Activated T-cell treated with anti-CD3 and anti-CD28 coated beads for 48 hours (primary cell): ENCODE measurements at places on chromosomes 1 and 21.

GRCh38 chr1:92486251-92487077 is at the start of gene GFI1:
Gene GFI1, minus strand, starts transcription at chr1:92486925. Its CDS starts 3,438 bp downstream, at chr1:92483487.
- DNase-seq = peak; percentile 84

- peak; percentile 7 for DNase-seq
Observed at GRCh38 chr1:113903501-113904292, 902 bp downstream of the AP4B1 start.

- no peak for DNase-seq
Observed at GRCh38 chr21:15122241-15122640, 57.4 kb upstream of the NRIP1 start.

DNA sequence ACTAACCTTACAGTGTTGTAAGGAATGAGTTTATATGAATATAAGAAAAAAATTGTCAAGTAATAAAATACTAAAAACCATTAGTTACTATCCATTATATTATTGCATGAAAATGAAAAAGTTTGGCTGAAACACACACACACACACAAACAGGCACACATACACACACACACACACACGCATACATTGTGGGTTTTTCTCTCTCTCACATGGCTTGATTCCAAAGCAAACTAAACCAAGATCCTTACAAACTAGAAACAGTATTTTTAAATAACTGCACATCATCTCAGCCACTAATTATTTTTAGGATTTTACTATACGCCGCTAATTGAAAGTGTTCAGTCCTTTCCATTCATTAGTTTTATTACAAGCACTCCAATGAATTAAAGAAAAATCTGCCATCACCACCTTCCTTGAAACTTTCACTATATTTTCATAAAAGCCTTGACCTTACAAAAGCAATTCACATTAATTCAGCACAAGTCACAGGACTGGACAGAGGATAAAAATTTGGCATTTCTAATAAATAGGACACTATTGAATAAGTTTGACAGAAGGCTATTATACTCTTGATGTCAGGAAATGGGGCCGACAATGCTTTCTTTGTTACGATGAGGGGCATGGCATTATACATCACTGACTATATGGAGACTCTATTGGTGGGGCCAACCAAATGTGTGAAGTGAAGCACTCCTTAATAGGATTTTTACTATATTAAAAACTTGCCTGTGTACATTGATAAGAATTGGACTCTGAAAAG is 187.0 kb upstream of the ESRRG start:
- DNase-seq = no peak

DNA sequence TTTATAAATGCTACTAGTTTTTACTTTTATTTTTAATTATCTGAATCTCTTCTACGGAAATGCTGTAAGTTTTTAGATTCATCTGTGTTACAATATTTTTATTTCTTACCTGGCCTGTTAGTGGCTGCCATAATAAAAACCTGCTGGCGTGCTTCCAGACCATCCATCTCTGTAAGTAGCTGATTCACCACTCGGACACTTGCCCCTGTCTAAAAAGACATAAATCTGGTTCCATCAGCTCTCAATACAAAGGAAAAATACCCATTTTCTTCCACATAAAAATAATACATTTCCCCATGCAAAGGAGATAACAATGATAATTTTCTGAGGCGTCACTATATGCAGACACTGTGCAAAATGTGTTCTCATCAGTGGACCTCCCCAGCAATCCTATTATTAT is 62.0 kb downstream of the NVL start:
- DNase-seq = no peak

- no peak for DNase-seq
Observed at GRCh38 chr1:29500041-29500440, 263.7 kb downstream of the PTPRU start.

DNA sequence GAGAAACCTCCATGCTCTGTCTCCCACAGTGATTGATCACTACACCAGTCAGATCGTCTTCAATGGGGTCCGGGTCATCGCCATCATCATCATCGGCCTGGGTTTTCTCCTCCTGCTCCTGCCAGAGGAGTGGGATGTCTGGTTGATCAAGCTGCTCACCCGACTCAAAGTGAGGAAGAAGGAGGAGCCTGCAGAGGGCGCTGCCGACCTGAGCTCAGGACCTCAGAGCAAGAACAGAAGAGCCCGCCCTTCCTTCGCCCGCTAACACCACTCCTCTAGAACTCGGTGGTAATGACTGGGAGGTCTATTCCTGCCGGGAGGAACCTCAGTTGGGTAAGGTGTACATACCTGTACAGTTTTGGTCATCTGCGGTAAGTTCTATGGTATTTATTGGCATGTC is 50.3 kb upstream of the COA6 start:
- DNase-seq = peak; percentile 45

GRCh38 chr1:182587666-182588499 is 1.2 kb downstream of the RNASEL start:
- no peak for DNase-seq

DNA sequence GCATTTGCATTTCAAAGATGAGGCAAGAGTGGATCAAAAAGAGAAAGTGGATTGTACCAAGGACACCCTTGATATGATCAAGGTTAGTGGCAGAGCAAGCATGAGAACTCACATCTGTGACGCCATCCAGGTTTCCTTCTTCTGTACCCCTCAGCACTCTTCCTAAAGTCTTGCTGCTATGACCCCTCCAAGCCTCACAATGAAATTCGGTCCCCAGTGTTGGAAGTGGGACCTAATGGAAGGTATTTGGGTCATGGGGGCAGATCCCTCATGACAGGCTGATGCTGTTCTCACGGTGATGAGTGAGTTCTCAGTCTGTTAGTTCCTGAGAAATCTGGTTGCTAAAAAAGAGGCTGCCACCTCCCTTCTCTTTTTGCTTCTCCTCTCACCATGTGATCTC is 86.4 kb downstream of the PGM1 start:
- no peak for DNase-seq

DNA sequence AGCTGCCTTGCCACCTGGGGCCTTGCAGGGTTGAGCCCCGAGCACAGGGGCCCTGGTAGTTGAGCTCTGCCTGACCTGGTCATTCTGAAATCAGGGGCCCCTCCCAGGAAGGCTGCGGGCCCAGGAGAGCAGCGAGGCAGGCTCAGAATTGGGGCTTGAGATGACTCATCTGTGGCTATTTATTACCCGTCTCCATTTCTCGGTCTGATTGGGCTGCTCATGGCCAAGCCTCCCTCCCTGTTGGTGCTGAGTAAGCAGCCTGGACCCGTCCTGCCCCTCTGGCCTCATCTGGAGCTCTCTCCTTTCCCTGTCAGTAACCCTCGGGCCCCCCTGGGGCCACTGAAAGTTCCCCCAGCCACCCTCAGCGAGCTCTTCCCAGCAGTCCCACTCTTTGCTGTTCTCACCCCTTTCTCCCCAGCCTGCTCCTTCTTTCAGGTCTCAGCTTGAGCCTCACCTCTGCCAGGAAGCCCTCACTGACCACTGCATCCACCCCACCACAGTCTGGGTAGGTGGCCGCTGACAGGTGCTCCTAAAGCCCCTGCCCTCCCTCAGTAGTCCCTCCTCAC is 11.0 kb upstream of the TNFRSF8 start:
- peak; percentile 37 for DNase-seq

GRCh38 chr1:81889166-81889565 is 88.4 kb downstream of the ADGRL2 start:
- DNase-seq = no peak

- no peak for DNase-seq
Observed at GRCh38 chr1:103525114-103525606, 339 bp upstream of the RNPC3 start.

DNA sequence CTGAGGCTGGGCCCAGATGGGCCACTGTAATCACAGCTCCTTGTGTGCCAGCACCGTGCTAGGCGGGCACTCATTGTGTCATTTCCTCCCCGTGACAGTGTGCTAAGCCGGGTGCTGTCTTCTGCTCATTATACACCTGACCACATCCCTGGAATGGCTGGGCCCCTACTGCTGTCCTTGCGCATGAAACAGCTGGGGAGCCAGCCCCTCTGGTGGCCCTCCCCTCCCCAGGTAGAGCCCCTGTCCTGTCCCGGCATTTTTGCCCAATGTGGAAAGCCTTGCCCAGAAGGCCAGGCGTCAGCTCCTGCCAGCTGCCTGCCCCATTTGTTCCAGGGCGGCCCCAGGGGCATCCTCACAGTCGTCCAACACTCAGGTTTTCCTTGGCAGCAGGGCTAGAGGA is 107.4 kb upstream of the CASZ1 start:
- no peak for DNase-seq

DNA sequence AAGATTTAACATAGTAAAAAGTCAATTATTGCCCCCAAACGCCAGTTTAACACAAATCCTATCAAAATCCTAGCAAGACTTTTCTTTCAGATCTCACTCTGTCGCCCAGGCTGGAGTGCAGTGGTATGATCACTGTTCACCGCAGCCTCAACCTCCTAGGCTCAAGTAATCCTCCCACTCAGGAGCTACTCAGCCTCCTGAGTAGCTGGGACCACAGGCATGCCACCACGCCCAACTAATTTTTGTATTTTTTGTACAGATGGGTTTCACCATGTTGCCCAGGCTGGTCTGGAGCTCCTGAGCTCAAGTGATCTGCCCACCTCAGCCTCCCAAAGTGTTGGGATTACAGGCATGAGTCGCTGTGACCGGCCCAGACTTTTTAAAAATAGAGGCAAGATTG is 4.8 kb downstream of the SNIP1 start:
- DNase-seq = no peak

DNA sequence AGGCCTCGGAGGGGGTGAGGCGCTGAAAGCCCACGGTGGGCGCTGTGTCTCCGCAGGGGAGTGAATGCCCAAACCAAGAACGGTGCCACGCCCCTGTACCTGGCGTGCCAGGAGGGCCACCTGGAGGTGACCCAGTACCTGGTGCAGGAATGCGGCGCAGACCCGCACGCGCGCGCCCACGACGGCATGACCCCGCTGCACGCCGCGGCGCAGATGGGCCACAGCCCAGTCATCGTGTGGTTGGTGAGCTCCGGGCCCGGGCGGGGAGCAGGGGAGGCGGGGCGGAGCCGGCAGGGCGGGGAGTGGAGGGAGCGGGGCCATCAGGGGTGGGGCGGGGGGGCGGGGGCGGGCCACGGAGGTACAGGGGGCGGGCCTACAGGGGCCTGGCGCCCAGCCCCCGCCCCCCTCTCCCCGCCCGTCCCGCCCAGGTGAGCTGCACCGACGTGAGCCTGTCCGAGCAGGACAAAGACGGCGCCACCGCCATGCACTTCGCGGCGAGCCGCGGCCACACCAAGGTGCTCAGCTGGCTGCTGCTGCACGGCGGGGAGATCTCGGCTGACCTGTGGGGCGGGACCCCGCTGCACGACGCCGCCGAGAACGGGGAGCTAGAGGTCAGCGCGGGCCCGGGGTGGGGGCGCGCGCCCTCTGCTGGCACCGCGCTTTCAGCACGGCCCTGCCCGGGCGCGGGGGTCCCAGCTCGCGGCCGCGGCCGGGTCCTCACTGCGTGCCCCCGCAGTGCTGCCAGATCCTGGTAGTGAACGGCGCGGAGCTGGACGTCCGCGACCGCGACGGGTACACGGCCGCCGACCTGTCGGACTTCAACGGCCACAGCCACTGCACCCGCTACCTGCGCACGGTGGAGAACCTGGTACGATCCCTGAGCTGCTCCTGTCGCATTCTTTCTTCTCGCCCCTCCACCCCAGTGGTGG is 15.9 kb downstream of the ESPN start:
- peak; percentile 73 for DNase-seq

DNA sequence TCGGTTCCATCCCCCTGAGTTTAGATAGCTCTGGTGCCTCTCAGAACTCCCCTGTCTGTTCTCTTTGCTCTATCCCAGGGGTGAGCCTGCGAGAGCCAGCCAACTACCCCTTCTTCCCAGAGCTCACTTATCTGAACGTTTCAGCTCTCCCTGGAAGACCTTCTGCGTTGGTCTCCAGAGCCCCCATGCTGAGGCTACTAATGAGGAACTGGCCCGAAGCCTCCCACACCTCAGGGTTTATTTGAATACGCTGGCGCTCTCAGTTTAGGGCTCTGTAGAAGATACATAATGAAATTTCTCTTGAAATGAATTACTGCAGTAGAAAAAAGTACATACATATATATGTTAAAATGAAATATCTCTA is 43.5 kb downstream of the TCEANC2 start:
- no peak for DNase-seq

DNA sequence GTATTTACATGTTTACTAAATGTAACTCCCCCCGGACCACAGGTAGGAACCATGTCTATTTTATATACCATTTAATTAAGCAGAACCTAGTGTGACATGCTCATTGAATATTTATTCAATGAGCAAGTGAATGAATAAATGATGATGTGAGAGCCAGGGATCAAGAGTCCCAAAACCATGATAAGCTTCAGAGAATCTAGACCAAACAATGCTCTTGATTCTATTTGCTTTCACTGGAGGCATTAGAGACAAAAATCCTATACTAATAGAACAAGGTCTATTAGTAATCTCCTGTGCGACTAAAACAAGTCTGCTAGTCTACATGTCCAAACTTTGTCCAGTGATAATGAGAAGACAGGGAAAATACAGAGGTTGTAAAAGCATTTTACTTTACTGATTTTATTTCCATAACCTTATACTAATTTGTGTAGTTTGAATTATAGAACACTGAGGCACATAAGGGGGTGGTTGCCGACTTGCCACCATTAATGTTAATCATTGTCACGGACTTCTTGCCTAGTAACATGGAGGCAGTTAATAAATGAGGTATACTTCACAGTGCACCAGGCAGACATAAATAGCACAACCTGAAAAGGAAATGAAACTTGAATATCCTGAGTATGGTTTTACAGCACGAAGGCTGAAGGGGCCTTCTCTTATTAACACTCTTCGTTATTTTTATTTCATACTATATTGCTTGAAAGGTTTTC is 69.8 kb downstream of the TBX15 start:
- no peak for DNase-seq

GRCh38 chr1:110606657-110607535 is 738 bp upstream of the KCNA2 start:
- no peak for DNase-seq

GRCh38 chr1:154608397-154609270 is 648 bp upstream of the ADAR start:
- DNase-seq = peak; percentile 27

- no peak for DNase-seq
Observed at GRCh38 chr1:72636631-72637030, 354.3 kb upstream of the NEGR1 start.

DNA sequence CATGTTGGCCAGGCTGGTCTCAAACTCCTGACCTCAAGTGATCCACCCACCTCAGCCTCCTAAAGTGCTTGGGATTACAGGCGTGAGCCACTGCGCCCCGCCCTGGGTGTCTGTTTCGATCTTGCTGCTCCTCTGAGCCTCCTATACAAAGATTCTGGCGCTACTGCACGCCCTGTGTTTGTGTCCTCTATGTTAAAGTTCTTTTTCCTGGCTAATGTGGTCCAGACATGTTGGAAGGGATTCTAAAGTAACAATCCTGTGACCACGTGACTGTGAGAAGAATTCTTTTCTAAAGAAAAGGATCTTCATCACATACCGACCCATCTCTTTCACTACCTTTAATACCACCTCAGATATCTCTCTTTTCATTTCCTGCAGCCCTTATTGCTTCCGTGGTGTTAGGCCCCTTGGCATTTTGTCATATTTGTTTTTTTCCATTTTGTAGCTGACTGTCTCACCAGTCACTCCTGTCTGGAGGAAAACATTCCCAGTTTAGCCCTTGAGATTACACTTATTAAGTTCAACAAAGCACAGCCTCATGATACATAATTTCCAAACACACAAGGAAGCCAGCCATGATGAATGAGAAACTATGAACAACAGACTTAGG is 27.2 kb upstream of the ENO1 start:
- no peak for DNase-seq
